ENCODE measurements at places on chromosomes 16 and 17.

DNA sequence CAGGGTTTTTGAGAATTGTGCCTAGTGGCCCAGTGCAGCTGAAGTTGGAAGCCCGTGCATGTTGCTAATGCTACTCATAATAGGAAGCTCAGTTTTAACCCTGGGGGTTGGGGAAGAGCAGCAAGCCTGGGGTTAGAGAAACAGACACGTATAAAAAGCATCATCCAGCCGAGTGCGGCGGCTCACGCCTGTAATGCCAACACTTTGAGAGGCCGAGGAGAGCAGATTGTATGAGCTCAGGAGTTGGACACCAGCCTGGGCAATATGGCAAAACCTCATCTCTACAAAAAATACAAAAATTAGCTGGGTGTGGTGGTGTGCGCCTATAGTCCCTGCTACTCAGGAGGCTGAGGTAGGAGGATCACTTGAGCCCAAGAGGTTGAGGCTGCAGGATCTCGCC, 2.3 kb upstream of the CLUH start:
- DNase-seq = no peak

DNA sequence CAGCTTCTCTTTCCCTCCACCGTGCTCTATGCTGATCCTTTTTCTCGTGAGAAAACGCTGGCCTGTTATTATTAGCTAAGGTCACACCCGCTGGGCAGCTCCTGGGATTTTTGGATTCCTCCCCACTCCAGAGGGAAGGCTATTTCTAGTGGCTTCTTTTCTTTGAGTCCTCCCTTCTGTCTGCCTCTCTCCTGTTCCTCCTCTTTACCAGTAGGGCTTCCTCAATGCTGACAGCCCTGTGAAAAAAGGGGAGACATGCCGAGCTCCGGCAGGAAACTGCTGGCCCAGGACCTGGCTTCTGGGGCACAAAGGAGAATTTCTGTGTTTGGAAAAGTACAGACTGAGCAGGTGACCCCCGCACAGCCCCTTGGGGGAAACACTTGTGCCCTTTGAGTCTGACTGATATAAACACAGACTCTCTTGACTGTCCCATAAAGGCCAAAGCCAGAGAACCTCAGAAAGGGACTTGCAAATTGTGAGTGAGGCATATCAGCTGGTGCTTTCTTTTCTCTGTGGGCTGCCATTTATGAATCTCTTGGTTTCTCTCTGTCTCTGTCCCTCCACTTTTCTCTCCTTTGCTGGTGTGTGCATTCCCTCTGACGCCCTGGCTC, 14.0 kb upstream of the RNF135 start:
- no peak for DNase-seq

- no peak for DNase-seq
Measured at GRCh38 chr17:72378414-72379390, 257.9 kb downstream of the SOX9 start.

GRCh38 chr17:48816438-48816773, 623 bp downstream of the TTLL6 start:
- no peak for DNase-seq

DNA sequence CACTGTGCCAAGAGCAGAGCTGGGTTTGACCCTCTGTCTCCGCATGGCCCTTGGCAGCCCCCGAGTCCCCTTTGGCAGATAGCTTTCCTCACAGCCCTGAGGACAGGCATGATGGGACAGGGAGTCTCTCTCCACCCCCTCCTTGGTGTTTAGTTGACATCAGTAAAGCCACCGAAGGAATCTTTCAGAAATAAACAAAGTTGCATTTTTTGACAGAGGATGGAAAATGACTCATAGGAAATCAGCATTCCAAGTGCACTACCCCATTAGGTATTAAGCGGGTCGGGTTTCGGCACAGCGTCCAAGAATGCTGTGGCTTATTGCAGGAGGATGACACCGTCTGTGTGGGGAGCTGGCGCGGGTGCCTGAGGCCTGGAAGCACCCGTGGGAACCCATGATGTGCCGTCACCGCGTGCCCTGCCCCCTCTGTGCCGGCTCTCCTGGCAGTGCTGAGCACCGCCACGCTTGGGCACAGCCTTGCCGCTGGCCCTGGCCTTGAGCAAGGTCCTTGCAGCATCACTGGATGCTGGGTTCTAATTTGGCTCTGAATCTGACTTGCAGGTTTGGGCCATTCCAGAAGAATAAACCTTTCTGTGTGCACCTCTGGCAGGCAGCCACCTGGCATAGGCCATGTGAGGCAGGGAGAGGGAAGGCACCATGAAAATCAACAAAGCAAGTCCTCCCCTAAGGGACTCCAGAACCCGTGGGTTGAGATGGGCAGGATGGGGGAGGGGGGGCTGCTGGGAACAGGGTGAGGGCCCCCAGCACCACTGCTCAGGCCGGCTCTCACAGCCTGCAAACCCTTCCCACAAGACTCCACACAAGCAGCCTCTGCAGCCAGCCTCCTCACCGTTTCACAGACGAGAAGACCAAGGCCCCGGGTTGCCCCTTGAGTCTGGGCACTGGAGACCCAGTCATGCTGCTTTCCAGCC, 50.5 kb upstream of the ZNF469 start:
- no peak for DNase-seq

DNA sequence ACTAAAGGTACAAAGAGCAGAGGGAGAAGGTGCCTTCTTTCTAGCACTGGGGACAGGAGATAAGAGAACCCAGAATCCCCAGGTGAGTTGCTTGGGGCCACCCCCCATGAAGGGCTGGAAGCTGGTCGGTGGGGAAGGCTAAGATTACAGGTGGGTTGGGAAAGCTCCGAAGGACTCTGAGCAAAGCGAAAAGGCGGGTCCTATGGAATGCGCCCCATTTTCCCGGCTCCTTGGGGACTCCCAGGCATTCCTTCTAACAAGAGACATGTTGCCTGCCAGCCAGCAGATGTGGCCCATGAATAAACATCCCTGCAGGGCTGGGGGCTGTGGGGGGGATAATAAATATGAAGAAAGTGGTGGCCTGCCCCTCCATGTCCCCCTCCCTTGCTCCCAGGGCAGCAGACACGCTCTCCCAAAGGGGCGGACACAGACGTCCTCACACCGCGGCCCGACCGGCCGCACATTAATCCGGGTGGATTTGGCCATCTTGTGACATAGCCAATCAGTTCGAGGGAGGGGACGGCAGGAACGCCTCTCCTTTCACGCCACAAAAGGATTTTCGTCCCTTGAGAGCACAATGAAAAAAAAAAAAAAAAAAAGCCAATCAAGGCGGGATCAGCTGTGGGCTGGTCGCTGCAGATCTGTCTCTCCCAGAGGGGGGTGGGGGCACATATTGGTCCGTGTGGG, 98.5 kb downstream of the SOX9 start:
- no peak for DNase-seq

GRCh38 chr17:76967762-76968161, 99.6 kb downstream of the MGAT5B start:
- no peak for DNase-seq

- DNase-seq = no peak
Measured at GRCh38 chr17:45384789-45385262, 47.8 kb downstream of the ARHGAP27 start.

DNA sequence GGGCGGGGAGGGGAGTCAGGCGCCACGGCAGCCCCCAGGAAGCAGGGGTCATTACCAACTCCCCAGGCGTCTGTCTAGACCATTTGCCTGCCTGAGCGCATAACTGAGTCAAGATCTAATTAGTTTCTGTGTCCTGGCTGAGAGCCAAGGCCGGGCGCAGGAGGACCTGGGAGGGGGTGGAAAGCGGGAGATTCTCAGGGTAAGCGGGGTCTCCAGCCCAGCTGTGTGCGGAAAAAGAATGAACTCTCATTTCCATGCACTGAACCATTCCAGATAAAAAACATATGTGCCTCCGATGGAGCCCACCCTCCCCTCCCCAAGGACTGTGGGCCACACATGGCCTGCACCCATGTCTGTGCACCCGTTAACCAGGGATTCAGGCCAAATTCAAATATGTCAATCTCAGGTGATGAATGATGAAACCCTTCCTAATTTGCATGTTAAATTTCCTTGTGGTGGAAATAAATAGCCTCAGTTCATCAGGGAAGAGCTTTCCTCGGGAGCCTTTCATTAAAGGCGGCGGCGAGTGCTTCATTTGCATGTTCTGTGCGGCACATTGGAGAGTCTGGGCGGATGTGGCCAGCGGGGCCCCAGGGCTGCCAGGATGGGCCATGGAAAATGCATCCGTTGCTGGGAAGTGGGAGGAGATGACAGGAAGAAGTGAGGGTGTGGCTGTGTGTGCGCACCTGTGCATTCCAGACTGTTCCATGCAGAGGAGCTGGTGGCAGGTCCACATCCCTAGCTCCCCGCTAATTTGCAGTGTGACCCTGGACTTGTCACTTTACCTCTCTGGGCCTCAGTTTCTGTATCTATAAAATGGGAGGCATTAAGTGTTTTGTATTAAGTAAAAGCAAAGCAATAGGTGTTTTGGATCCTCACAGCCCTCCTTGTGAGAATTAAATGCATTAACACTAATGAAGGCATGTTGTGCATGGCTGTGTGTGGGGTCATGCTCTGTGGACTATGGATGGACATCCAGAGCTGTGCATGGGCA, 151.1 kb downstream of the SDK2 start:
- DNase-seq = no peak

GRCh38 chr16:72425571-72426341, 253.8 kb upstream of the PMFBP1 start:
- no peak for DNase-seq

DNA sequence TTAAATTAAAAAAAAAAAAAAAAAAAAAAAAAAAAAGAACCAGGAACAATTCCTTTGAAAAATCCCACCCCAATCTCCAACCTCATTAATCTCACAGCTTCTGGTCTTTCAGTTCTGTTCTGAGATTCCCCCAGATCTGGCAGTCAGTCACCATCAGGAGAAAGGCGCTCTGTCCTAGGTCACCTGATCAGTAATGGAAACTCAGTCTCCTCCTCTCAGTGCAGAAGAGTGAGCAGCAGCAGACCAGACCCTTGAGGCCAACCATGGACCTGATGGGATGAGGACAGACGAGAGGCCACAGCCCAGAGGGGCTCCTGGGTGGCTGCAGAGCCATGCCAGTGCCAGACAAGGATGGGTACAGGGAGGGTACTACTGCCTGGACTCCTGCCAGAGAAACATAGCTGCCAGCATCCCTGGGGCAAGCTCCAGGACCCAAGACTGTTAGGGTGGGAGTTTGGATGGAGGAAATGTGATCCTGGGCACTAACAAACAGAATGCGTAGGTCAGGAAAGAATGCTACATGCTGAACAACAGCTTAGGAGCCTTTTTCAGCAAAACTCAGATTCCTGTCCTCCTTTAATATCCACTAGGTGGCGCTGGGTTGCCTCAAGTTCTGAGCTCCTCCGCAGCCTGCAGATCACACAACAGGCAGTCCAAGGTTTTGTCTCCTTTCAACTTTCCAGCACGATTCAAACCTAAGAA, 28.7 kb downstream of the MPG start:
- DNase-seq = peak; percentile 67

DNA sequence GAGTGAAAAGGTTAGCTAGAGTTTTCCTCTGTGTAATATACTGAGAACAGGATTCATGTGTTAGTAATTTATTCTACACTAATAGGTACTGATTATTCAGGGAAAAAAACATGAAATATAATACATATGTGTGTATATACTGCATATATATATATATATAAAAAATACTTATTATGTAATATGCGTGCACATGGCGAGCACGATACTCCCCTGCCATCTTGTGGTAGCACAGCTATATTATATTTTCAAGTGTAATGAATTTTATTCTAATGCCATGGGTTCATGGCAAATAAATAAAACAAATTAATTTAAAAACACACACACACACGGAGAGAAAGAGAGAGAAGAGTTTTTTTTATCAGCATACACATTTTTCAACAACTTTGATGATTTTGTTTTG, 460.6 kb downstream of the KCNJ2 start:
- no peak for DNase-seq

DNA sequence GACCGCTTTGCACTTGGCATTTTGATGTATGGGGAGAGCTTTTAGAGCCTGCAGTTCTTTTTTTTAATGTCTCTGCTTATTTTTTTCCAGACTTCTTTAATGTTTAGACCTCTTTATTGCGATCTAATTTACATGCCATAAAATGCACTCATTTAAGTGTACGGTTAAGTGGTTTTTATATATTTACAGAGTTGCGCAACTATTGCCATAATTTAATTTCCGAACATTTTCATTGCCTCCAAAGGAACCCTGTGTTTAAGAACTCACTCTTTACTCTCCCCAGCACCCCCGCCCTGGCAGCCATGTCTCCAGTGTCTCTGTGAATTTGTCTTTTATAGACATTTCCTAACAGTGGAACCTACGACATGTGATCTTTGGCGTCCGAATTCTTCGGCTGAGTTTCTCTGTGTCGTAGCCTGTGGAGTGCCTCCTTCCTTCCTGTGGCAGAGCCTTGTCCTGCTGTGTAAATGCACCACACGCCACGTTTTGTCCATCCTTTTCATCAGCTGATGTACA, 24.0 kb downstream of the ZNF750 start:
- no peak for DNase-seq

GRCh38 chr16:1772908-1773702, at the start of gene MRPS34:
TSS of gene MRPS34 (minus strand) at chr16:1773134. CDS start at chr16:1773119, 15 bp downstream.
- peak; percentile 74 for DNase-seq

GRCh38 chr17:28737770-28738679, 5.8 kb upstream of the TRAF4 start:
- DNase-seq = no peak

GRCh38 chr17:55641676-55642081, 81.0 kb downstream of the TMEM100 start:
- peak; percentile 2 for DNase-seq

GRCh38 chr17:4673986-4674684, 29.8 kb downstream of the PELP1 start:
- no peak for DNase-seq

- no peak for DNase-seq
Measured at GRCh38 chr17:51611585-51611984, 351.2 kb downstream of the UTP18 start.

GRCh38 chr16:54805648-54806047, 125.0 kb upstream of the IRX5 start:
- no peak for DNase-seq

- no peak for DNase-seq
Measured at GRCh38 chr17:77824780-77825280, 133.7 kb upstream of the TNRC6C start.

- DNase-seq = no peak
Measured at GRCh38 chr17:65123757-65124675, 13.2 kb upstream of the RGS9 start.

- no peak for DNase-seq
Measured at GRCh38 chr17:50338645-50339044, 7.3 kb upstream of the XYLT2 start.

DNA sequence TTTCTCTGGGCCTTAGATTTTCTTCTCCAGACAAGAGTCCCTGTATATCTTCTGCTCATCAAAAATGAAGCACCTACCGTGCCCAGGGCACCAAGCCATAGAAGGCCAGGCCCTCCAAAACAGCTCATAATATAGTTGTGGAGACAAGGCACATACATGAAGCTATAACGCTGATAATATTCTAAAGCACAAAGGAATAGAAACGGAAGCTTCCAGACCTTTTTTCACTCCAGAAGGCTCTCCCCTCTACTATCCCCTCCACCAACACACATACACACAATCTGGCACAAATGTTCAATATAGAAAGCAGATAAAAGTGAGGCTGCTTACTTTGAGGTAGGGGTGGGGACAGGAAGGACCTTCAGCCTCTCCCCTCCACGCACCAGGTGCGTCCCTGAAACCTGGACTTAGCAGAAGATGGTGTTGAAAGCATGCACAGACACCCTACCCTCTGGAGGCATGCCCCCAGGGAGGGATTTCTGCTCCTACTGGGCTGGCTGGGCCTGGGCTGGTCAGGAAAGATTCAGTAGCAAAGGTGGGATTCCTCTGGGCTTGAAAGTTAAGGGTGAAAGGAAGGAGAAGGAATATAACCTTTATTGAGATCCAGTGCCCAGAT, 14.1 kb upstream of the SUPT4H1 start:
- DNase-seq = no peak

Measured in CD4-positive, alpha-beta memory T cell (primary cell).